ENCODE measurements at places on chromosomes 2 and 18. TPM values are rescaled to one million over a fixed set of nuclear protein-coding genes. Genes with fewer than 3 reads are reported as not detected.

DNA sequence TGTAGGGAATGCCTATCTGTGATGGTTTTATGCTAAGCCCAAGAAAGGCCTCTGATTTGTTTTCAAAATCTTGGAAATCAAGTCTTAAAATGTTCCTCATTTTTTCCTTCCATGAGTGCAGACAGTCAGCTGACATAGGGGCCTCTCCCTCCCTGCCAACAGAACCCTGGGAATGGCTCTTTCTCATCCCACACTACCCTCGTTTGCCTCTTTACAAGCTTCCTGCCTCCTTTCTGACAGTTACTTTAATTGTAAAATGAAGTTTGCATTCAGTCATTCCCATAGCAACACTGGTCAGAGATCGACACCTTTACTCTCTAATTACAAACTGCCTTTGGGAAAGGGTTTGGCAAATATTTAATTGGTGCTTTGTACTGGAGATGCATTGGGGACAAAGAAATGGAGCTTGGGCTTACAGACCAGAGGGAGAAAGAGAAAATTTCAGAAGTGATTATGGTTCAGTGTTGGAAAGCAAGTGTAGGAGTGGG, 25.4 kb downstream of the KIF5C start:
- H3K27ac ChIP-seq, result no peak overlapping the region
- H3K4me3 ChIP-seq, result no peak overlapping the region
- DNase-seq, result no peak

GRCh38 chr18:57087644-57088376, 59.1 kb upstream of the BOD1L2 start:
- no peak overlapping the region for H3K4me3 ChIP-seq
- no peaks in the 10 kb centered on the region for H3K36me3 ChIP-seq
- H3K27me3 ChIP-seq, result peaks cover 3% of the 10 kb centered on the region
- no peak overlapping the region for H3K27ac ChIP-seq
- no peak for DNase-seq
- H3K4me1 ChIP-seq, result no peaks in the 10 kb centered on the region

- H3K27me3 ChIP-seq, result no peaks in the 10 kb centered on the region
- H3K27ac ChIP-seq, result no peak overlapping the region
- H3K4me3 ChIP-seq, result no peak overlapping the region
- peaks cover 23% of the 10 kb centered on the region for H3K4me1 ChIP-seq
- no peaks in the 10 kb centered on the region for H3K36me3 ChIP-seq
- no peak for DNase-seq
Measured at GRCh38 chr2:12915787-12916186, 199.1 kb downstream of the TRIB2 start.

GRCh38 chr18:9211955-9212354, 75.4 kb downstream of the ANKRD12 start:
- H3K4me1 ChIP-seq, result no peaks in the 10 kb centered on the region
- H3K27ac ChIP-seq, result no peak overlapping the region
- no peaks in the 10 kb centered on the region for H3K36me3 ChIP-seq
- H3K27me3 ChIP-seq, result no peaks in the 10 kb centered on the region
- no peak overlapping the region for H3K4me3 ChIP-seq

DNA sequence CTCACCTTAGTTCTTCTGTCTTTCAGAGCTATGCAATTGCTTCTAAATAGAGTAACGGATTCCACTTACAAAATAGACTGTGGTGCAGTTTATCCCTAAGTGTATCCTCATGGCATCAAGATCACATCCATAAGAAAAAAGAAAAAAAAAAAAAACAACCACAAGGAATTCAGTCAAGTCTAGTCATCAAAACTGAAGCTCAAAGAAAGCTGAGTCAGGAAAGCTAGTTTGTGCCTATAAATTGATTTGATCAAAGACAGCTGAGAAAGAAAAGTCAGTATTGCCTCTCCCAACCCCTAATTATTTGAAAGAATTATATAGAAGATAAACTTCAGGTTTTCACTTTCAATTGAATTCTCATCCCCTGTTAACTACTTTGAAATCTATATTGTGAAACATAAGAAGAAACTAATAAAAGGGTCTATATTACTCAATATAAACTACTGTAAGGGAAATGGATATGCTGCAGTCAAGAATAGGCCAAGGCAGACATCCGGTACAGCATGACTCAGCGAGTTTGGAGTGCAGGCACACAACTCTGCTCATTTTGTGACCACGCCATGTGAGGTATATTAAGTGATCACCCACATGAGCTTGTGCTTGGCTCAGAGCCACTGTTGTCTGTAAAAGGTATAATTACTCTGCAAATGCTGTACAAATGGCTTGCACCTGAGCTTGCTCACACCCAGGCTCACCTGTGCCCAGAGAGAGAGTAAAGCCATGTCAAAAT, 568.1 kb upstream of the CRIM1 start:
- no peaks in the 10 kb centered on the region for H3K27me3 ChIP-seq
- no peaks in the 10 kb centered on the region for H3K36me3 ChIP-seq
- DNase-seq, result no peak
- H3K27ac ChIP-seq, result no peak overlapping the region

GRCh38 chr2:870426-870825, 80.2 kb upstream of the SNTG2 start:
- H3K36me3 ChIP-seq, result no peaks in the 10 kb centered on the region
- no peak for DNase-seq
- no peaks in the 10 kb centered on the region for H3K4me1 ChIP-seq
- H3K4me3 ChIP-seq, result no peak overlapping the region

DNA sequence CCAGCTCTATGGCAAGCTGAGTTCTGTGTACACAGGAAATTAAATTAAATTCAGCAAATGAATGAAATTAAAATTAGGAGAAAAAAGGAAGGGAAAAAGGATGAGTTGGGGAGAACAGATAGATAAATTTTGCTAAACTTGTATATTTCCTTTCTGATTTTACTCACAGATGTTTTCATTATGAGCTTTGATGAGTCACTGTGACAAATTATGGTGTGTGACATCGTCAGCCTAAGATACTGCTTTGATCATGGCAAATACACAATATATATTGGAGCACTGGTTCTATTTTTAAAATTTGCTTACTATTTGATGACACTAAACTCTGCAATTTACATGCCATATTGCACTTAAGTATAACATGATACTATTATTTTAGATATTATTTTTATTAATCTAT, 464.6 kb upstream of the SPHKAP start:
- no peak overlapping the region for H3K27ac ChIP-seq
- no peaks in the 10 kb centered on the region for H3K36me3 ChIP-seq
- no peak overlapping the region for H3K4me3 ChIP-seq
- H3K4me1 ChIP-seq, result no peaks in the 10 kb centered on the region
- H3K27me3 ChIP-seq, result no peaks in the 10 kb centered on the region

DNA sequence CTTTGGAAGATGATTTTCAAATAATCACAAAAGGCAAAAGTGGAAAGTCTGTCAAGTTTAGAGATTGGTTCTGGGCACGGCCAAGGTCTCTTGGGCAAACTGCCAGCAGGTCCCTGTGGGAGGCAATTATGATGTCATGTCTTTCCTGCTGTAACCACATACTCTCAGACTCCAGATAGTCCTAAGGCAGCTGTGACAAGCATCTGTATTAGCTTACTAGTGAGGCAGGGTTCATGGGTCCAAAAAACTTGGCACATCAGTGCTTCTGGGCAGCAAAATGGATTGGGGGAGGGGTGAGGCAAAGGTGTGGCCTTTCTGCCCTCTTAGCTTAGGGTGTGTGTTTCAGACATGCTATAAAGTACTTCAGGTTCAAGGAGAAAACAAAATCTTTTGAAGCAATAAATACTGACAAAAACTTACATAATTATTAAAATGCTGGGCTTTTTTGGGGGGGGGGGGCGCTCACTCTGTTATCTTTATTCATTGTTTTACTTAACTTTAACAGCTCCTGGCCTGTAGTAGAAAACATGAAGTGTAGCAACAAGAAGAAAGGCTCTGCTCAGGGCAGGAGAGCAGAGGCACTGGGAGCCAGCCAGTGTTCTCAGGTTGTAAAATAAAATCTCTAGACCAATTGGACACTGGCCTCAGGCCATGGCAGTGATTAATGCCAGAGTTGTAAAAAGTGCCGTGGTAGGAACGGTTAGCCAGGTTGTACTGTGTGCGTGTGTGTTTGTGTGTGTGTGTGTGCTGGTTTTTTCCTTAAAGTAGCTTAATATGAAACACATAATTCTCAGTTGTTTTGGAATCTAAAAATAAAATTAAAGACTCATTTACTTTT, 14.3 kb upstream of the TANC1 start:
- H3K27me3 ChIP-seq, result no peaks in the 10 kb centered on the region
- DNase-seq, result peak; percentile 95
- no peak overlapping the region for H3K4me3 ChIP-seq
- peaks cover 24% of the 10 kb centered on the region for H3K4me1 ChIP-seq
- no peaks in the 10 kb centered on the region for H3K36me3 ChIP-seq

DNA sequence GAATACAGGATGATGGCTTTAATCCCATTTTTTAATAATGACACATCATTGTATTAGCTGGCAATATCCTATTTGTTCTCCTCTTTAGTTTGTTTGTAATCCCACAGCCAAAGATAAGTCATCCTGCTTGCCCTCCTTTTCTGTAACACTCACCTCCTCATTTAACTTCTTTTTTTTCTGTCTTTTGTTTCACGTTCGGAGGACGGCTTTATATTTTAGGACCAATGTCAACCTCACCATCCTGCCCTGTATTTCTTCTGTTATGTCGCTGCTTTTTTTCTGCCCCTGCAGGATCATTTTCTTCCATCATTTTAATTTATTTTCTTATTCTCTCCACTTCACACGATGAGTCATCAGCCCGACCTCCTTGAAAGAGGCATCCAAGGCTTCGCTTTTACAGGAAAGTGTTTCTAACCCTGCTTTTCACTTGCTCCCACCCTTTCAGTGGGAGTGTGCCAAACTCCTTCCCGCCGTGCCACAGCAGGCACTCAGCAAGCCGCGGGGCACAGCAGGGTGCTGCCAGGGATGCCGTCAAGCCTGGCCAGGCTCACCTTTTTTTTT, 11.4 kb downstream of the RAB31 start:
- peak overlapping the region; percentile 9 for H3K4me3 ChIP-seq
- H3K27ac ChIP-seq, result peak overlapping the region; percentile 53
- H3K27me3 ChIP-seq, result no peaks in the 10 kb centered on the region
- no peaks in the 10 kb centered on the region for H3K36me3 ChIP-seq
- peak; percentile 78 for DNase-seq

GPBAR1 gene
- total RNA-seq, result 5.6 TPM

MAPK4 gene
- total RNA-seq, result 16.1 TPM

POTEI gene
- not detected for total RNA-seq

RTP5 gene
- not detected for total RNA-seq

HAAO gene
- 5.6 TPM for total RNA-seq

Data from sigmoid colon (tissue), 7 donors.